ENCODE measurements at places on chromosomes 6 and 20.

GRCh38 chr6:158242071-158242606 lies 70.1 kb upstream of the TULP4 start:
- no peak for DNase-seq

GRCh38 chr6:48615041-48615440 lies 504.0 kb upstream of the PTCHD4 start:
- no peak for DNase-seq

- DNase-seq, result peak; percentile 79
Measured at GRCh38 chr20:41003143-41003935, 25.3 kb upstream of the TOP1 start.

- DNase-seq, result no peak
Measured at GRCh38 chr6:53322188-53323029, 26.3 kb downstream of the ELOVL5 start.

DNA sequence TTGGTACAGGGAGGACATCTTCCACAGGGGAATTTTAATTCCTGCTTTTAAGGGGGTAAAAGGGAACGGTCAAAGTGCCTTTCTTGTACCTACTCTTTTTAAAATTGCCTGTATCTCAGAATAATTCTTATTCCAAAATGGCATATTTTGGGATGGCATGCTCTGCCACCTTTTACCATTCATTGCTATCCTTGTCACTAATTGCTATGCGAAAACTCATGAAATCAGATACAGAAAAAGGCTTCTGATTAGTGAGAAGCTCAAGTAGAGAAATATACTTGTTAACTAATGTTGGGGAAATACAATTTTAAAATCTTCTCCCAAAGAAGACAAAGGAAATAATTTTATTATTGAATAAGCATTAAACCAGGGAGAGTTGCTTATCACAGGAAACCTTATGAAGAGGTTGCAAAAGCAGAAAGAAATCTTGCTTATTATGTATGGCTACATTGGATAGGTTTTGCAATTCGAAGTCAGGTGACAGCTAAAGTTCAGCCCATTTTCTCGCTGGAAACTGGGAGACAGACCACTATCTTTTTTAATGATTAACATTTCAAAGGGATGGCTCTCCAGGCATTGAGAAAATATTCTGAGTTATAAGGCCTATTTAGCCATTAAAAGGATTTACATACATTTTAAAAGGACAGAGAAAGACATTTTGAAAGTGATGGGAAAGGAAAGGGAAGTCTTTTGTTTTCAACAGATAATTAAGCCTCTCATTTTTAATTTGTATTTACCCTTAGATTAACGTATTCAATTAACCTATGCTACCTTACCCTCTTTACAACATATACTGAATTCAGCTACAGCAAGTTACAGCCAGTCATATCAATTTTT lies 110.3 kb upstream of the PRSS16 start:
- no peak for DNase-seq

GRCh38 chr20:36135159-36135558 lies 19.4 kb upstream of the EPB41L1 start:
- DNase-seq, result no peak
